Panc1 (cell line): ENCODE measurements at places on chromosomes 2 and 18.

- no peaks in the 10 kb centered on the region for H3K27me3 ChIP-seq
- H3K36me3 ChIP-seq = no peaks in the 10 kb centered on the region
- H3K4me1 ChIP-seq = no peaks in the 10 kb centered on the region
- DNase-seq = no peak
- H3K27ac ChIP-seq = no peak overlapping the region
- H3K4me3 ChIP-seq = no peak overlapping the region
Observed at GRCh38 chr2:72211350-72211749, 63.7 kb upstream of the CYP26B1 start.

GRCh38 chr2:235917506-235917905 lies 250.7 kb downstream of the GBX2 start:
- H3K4me1 ChIP-seq = no peaks in the 10 kb centered on the region
- H3K36me3 ChIP-seq = no peaks in the 10 kb centered on the region; the same call in 1 of the 2 replicates
- no peak for DNase-seq
- no peak overlapping the region for H3K27ac ChIP-seq
- H3K27me3 ChIP-seq = no peaks in the 10 kb centered on the region

DNA sequence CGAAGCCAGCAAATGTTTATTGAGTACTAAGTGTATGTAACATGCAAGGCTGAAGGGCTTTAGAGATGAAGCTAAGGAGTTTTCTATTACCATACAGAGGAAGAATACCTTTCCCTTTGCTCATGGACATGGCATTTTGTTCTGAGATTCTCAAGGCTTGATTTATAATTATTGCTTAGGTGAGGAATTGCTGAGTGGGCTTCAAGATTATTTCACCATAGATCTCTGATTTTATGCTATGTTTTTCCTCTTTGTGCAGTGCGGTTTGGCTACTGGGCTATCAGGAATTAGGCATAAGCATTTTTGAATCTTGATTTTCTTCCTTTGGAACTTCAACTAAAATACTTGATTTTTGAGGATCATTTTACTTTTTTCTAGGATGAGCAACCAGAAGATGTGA lies 42.5 kb downstream of the VRK2 start:
- no peak overlapping the region for H3K4me3 ChIP-seq
- DNase-seq = no peak
- peaks cover 12% of the 10 kb centered on the region for H3K36me3 ChIP-seq
- H3K27ac ChIP-seq = no peak overlapping the region

DNA sequence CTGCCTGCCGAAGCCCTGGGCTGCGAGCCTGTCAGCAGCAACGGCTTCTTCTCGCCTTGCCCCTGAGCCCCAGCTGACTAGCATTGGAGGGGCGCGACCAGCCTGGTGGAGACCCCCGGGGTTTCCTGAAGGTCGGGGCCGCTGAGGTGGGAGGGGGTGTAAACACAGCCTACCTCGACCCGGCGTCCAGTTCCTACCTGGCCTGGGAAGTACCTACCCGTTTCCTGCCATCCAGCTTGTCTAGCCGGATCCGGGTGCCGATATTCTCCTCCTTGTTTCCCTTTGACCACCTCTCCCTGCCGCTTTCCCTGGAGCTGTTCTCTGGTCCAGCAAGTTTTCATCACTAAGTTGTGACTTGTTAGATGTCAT lies 511 bp downstream of the MOB4 start:
- peaks cover 12% of the 10 kb centered on the region for H3K4me1 ChIP-seq
- DNase-seq = no peak
- peaks cover 5% of the 10 kb centered on the region for H3K36me3 ChIP-seq
- H3K27me3 ChIP-seq = no peaks in the 10 kb centered on the region

- no peak overlapping the region for H3K27ac ChIP-seq
- H3K4me1 ChIP-seq = no peaks in the 10 kb centered on the region; the same call in 1 of the 2 replicates
- H3K36me3 ChIP-seq = no peaks in the 10 kb centered on the region
- H3K27me3 ChIP-seq = peaks cover 2% of the 10 kb centered on the region; the same call in 1 of the 2 replicates
- H3K4me3 ChIP-seq = no peak overlapping the region
- DNase-seq = no peak
Observed at GRCh38 chr18:77622009-77622692, 372.5 kb downstream of the GALR1 start.
